NCI-H2081 treated with DMSO at 0.1 percent for 48 hours (cell line): ENCODE measurements at places on chromosomes 11 and 22.

DNA sequence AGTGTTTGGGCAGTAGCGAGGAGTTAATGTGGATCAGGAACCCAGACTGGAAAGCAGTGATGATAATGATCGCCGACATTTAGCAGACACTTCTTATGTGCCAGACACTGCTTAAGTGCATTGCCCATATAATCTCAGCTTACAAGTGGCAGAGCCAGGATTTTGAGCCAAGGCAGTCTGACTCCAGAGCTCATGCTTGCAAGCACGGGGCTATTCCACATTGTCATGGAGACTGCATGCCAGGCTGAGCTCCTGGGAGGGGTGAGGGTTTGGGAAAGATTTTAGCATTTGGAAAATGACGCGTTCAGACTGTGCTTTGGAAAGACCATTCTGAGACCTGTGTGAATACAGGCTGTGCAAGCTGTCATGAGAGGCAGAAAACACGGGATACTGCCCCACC lies 302.7 kb downstream of the DDX10 start:
- DNase-seq: no peak

DNA sequence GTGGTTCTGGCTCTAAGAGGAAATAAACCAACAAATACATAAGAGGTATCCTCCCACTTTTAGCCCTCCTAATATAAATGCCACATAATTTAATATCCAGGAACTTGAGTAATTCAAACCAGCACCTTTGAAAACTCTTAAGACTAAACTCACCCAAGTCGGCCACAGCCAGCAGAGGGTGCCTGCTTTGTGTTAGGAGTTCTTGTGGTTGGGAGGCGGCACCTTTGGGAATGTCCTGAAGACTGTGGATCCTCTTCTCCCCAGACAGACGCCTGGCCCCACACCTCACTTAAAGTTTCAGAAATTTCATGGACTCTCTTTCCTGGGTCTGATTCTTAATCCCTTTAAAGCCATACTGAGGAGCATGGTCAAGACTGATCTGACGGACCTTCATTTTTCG lies 169.0 kb downstream of the TBC1D22A start:
- no peak for DNase-seq

GRCh38 chr11:59680287-59681154 lies 11.7 kb upstream of the PATL1 start:
- no peak for DNase-seq

DNA sequence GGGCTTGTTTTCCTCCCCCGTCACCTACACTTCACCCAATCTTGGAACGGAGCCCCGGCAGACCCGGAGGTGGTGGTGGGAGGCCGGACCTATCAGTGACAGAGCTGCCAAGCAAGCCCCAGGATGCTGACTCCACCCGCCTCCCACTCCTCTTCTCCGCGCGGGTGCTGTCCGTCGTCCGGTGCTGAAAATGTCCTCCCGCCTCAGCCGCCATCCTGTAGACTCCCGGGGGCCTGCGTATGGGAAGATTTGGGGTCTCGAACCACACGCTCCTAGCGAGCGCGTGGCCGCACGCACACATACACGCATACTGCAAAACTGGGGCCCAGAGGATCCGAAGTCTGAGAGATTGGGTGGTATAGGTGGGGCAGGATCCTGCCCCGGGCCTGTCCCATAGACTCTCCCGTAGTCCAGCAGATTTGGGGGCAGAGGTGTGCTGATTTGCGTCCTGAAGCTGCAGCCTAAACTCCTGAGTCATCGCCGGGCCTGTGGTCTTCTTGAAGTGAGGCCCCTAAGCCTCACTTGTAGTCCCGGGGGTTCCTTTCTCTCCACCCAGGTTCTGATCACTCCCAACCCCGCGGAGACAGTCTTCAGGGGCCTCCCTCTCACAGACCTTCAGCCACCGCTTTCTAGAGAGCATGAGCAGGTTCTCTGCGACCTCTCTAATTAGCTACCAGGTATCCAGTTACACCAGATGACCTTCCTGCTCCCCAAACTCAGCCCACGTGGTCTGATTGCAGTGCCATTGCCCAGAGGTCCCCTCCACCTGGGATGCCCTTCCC lies 796 bp upstream of the YIF1A start:
- DNase-seq: no peak
